Activated CD8-positive, alpha-beta memory T cell treated with anti-CD3 and anti-CD28 coated beads, Interleukin-2, amount 10 ng/mL, durations not matched to agents 7 days and 5 days (primary cell): ENCODE measurements at places on chromosomes 13 and 19. TPM values are rescaled to one million over a fixed set of nuclear protein-coding genes. Genes with fewer than 3 reads are reported as not detected.
A peak's percentile ranks its signal among the peaks of the same experiment; 100 is the strongest.

The TRAPPC2B gene
- total RNA-seq = 9.8 TPM

The AP1M2 gene
- not detected for total RNA-seq

The PNMA8C gene
- total RNA-seq = not detected

DNA sequence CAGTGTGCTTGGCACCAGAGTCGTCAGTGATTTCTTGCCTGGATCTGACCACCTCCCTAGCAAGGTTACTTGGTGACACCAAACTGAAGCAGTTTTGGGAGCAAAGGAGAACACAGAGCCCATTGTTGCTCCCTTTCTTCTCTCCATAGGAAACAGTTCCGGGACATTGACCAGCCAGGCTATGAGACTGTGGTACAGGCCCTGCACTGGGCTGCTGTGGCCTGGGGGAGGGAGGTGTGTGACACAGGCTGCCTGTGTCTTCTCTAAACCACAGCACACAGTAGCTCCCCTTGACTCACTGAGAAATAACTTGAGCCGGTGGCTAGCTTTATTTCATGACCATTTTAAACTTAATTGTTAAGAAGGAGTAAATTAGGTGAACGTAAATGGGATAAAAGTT is 214.8 kb upstream of the UBL3 start:
- H3K27me3 ChIP-seq = peaks cover 2% of the 10 kb centered on the region
- H3K4me1 ChIP-seq = peaks cover 4% of the 10 kb centered on the region
- H3K27ac ChIP-seq = no peak overlapping the region

- peaks cover 51% of the 10 kb centered on the region for H3K4me1 ChIP-seq
- H3K36me3 ChIP-seq = peaks cover 35% of the 10 kb centered on the region
- H3K4me3 ChIP-seq = peak overlapping the region; percentile 81
- H3K27ac ChIP-seq = peak overlapping the region; percentile 73
Observed at GRCh38 chr19:16541526-16542044, 652 bp downstream of the CHERP start.

GRCh38 chr13:112060899-112061366 is 6.0 kb upstream of the SOX1 start:
- DNase-seq = no peak
- H3K4me3 ChIP-seq = no peak overlapping the region
- peaks cover 87% of the 10 kb centered on the region for H3K27me3 ChIP-seq
- H3K36me3 ChIP-seq = peaks cover 7% of the 10 kb centered on the region
- no peaks in the 10 kb centered on the region for H3K4me1 ChIP-seq

- peaks cover 37% of the 10 kb centered on the region for H3K4me1 ChIP-seq
- no peak overlapping the region for H3K4me3 ChIP-seq
- H3K27me3 ChIP-seq = no peaks in the 10 kb centered on the region
- DNase-seq = no peak
- H3K27ac ChIP-seq = peak overlapping the region; percentile 70
Observed at GRCh38 chr19:52716522-52716921, 18.3 kb downstream of the ZNF611 start.

DNA sequence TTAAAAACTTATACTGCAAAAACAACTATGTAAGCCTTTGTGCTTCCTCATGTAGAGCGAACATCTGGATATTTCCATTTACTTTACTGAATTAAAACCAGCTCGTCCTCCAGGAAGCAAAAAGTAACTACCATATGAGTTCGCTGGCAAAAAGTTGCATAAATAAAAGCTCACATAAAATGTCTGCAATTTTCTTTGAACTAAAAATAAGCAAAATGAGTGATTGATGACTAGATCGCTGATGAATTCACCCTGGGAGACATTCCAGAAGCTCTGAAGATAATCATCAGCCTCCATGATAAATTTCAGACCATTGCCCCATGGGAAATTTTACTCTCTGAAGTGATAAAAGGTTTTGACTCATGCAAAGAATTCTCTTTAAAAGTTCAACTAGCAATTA is 67.3 kb upstream of the SACS start:
- no peaks in the 10 kb centered on the region for H3K36me3 ChIP-seq
- no peak overlapping the region for H3K4me3 ChIP-seq
- no peak for DNase-seq
- no peak overlapping the region for H3K27ac ChIP-seq
- H3K27me3 ChIP-seq = peaks cover 14% of the 10 kb centered on the region
- H3K4me1 ChIP-seq = no peaks in the 10 kb centered on the region

DNA sequence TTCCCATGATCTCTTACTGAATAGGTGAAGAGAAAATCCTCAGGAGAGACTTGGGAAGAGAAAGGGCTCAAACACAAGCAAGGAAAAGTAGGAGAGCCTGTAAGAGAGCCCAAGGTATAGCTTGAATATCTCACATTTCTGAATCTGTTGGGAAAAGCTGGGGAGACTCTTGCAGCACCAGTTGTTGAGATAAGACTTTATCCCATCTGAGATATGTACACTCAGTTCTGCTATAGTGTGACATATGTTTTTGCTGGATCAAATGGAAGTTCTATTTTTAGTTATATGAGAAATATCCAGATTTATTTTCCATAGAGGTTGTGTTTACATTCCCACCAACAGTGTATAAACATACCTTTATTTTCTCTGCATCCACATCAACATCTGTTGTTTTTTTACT is 246.1 kb downstream of the NDFIP2 start:
- no peaks in the 10 kb centered on the region for H3K4me1 ChIP-seq
- no peaks in the 10 kb centered on the region for H3K27me3 ChIP-seq
- no peak overlapping the region for H3K4me3 ChIP-seq
- H3K36me3 ChIP-seq = no peaks in the 10 kb centered on the region
- H3K27ac ChIP-seq = no peak overlapping the region

DNA sequence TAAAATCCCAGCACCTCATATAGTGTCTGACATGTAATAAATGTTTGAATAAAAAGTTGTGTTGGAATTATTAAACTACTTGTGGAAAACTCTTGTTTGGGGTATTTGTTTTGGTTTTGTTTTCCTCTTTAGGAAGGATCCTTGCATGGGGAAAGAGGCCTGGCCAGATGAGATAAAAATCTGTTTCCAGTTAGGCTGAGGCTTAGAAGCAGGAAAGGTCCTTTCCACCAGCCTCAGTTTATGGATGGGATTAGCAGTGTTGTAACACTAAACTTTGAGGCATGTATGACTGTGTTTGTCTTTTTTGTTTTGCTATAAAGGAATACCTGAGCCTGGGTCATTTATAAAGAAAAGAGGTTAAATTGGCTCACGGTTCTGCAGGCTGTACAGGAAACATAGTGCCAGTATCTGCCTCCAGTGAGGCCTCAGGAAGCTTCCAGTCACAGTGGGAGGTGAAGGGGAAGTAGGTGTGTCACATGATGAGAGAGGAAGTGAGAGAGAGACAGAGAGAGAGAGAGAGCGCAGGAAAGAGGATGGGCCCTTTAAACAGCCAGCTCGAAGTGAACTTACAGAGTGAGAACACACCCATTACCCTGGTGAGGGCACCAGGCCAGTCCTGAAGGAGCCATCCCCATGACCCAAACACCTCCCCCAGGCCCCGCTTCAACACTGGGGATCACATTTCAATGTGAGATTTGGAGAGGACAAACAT is 21.6 kb downstream of the SPATA13 start:
- H3K27me3 ChIP-seq = no peaks in the 10 kb centered on the region
- H3K36me3 ChIP-seq = peaks cover 25% of the 10 kb centered on the region
- H3K4me1 ChIP-seq = peaks cover 44% of the 10 kb centered on the region
- H3K27ac ChIP-seq = peak overlapping the region; percentile 9

DNA sequence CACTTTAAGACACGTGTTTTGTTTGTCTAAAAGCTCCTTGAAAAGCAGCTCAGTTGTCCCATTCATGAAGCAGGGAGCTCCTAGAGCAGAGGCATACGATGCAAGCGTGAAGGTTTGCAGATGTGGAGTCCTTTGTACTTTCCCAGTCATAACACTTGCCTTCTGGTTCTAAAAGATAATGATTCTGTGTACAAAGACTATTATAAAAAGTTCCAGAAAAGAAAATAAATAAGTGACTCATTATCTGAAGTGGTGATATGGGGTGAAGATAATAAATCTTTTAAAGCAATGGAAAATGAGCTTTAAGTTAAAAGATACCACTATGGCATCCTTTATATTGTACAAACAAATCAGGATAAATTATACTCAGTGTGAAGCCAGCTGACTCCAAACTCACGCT is 569.9 kb downstream of the MYO16 start:
- no peak overlapping the region for H3K4me3 ChIP-seq
- no peak overlapping the region for H3K27ac ChIP-seq
- H3K27me3 ChIP-seq = peaks cover 3% of the 10 kb centered on the region
